Cerebellar cortex (tissue), 1 donor: ENCODE measurements at places on chromosomes 5 and 9.

GRCh38 chr5:138651058-138651766 is 76.0 kb upstream of the HSPA9 start:
- no peak for DNase-seq

- DNase-seq = peak; percentile 82
Observed at GRCh38 chr5:41270423-41271251, 57.3 kb upstream of the C6 start.

DNA sequence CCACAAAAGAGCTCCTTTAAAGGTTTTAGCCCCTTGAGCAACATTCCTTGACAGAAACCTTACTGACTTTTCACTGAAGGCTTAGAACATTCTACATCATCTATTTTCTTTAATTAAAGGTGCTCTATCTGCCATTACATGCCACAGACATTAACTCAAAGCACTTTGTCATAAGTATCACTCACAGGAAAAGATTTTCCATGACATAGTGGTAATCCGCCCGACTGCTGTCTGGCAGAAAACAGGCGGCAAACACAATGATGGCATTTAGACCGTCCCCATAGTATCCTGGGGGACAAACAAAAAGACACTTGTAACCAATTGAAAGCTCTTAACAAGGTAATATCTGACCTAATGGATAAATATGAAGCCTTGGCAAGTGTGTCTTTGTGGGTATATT is 126.2 kb upstream of the PCA3 start:
- no peak for DNase-seq

GRCh38 chr9:20837166-20837565 is 153.1 kb downstream of the FOCAD start:
- DNase-seq = no peak

DNA sequence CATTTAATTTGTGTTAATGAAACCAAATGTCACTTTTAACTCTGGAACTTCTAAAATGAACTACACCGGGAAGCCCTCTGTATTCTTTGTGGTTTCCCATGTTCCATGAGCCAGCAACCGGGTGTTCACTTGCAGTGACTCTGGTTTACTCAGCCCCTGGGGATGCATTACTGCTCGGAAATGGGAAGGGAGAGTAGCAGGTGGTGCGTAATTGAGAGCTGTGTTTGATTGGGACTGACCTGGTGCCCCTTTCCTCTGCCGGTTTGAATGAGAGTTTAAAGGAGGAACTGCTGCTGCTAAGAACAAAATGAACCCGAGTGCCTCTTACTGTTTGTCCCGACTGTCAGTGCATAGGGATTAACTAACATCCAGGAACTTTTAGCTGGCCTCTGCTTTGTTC is 100.1 kb upstream of the DHFR start:
- DNase-seq = no peak

GRCh38 chr5:54259090-54259489 is 51.3 kb downstream of the ARL15 start:
- DNase-seq = no peak

DNA sequence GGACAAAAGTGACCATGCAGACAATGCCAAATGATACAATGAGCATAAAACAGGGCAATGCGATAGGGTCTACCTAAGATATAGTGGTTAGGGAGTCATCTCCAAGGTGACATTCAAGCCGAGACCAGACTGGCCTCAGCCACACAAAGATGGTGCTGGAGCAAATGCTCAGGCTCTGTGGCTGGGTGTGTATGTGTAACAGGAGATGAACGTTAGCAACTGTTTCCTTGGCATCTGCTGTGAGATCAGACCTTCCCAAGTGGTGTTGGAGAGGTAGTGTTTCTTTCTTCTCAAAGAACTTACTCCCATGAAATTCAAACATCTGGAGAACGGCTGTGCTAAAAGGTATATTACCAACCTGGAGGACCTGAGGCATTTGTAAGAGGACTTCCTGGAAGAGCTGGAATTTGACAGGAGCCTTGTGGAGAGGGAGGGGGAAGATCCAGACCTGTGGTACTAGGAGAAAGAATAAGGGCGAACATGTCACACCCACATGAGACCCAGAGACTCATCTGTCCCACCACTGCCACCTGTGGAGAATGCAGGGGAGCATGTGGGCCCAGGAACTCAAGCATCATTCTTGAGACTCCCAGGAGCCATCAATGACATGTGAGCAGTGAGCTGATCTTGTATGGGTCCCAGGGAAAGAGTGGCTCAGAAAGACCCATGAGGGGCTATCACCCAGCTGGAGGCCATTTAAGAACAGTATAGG is 21.4 kb upstream of the ANXA6 start:
- DNase-seq = no peak

GRCh38 chr9:5073701-5074100 is 88.6 kb downstream of the JAK2 start:
- DNase-seq = no peak

DNA sequence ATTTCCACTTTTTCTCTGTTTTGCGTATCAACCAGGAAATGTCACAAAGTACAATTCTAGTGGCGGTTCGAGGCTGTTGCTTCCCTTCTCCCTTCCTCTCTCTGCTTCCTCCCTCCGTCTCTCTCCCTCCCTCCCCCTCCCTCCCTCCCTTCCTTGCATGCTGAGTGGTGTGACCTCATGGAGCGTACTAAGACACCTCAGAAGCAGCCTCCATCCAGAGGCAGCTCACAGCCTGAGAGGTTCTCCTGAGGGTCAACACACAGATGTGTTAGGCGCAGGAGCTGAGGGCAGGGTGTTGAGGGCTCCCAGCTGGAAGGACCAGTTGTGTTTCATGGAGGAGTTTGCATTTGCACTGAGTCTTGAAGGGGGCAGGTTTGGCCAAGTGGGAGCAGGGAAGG is 57.7 kb downstream of the COL5A1 start:
- DNase-seq = no peak

GRCh38 chr5:42620579-42621216 is 135.9 kb upstream of the CCDC152 start:
- no peak for DNase-seq

- DNase-seq = no peak
Observed at GRCh38 chr9:80382211-80382891, 810.6 kb downstream of the TLE4 start.

GRCh38 chr9:36625006-36625615 is 52.4 kb downstream of the MELK start:
- DNase-seq = peak; percentile 43

GRCh38 chr9:126109575-126109974 is 217.1 kb upstream of the MVB12B start:
- no peak for DNase-seq

- no peak for DNase-seq
Observed at GRCh38 chr5:148335259-148335658, at the start of gene SPINK9. Gene SPINK9, plus strand, starts transcription at chr5:148335559. Its CDS starts 55 bp downstream, at chr5:148335614.

DNA sequence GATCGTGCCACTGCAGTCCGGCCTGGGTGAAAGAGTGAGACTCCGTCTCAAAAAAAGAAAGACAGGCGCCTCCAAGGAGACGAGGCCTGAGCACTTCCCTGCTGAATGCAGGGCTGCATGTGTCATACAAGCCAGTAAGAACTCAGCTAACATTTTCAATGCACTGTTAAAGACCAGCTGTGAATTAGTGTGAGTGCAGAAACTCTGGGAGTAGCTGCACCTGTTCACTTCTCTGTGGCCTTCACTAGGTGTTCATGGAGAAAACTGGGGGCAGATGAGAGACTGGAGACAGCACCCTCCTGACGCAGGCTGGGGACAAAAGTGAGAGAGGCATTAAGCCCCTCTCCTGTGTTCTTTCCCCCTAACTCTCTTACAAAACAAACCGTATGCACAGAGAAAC is 41.8 kb downstream of the FBXO10 start:
- DNase-seq = no peak

DNA sequence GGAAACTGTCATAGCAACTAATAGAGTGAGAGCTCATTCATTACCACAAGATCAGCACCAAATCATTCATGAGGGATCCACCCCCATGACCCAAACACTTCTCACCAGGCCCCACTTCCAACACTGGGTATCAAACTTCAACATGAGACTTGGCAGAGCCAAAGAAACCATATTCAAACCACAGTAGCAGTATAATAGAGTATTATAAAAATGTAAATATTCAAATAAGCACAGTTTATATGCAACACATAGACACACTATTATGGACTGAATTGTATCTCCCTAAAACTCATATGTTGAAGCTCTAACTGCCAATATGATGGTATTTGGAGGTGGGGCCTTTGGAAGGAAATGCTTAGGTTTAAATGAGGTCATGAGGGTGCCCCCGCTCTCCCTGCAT is 240.5 kb downstream of the CWC27 start:
- no peak for DNase-seq

DNA sequence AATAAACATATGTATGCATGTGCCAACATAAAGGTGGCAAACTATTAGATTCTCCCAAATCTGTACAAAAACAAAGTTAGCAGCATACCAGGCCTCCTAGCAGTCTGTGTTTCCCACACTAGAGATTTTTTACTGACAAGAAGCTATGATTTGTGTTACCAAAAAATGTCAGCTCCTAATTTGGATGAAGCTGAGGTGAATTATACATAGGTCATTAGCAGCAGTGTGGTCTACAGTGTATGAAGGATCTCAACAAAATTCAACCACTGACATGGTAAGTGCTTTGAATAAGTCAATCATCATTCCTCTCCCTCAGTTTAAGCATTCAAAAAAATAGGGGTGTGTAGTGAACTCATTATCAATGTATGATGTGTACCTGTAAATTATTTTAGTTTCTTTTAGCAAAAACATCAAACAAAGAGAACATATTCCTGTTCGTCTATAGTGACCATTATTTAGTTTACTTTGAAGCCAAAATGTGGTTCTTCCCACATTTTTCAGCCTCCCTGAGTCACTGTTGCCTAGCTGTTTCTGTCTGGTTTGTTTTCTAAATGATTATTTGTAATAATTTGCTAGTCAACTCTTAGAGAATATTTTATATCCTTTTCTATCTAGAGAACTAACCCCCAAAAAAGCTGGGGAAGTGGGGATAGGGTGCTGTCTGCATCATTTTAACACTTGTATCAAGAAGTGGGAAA is 52.1 kb upstream of the RGMB start:
- DNase-seq = no peak
